ENCODE measurements at places on chromosomes 3 and 15.
A peak's percentile ranks its signal among the peaks of the same experiment; 100 is the strongest.

GRCh38 chr3:45654397-45654944, 34.7 kb upstream of the SACM1L start:
- no peak for DNase-seq

- DNase-seq, result no peak
Observed at GRCh38 chr15:94097552-94097951, 133.8 kb upstream of the MCTP2 start.

GRCh38 chr15:65217526-65218482, 6.5 kb upstream of the CILP start:
- no peak for DNase-seq

GRCh38 chr3:126621627-126622345, 33.1 kb downstream of the TXNRD3 start:
- no peak for DNase-seq

DNA sequence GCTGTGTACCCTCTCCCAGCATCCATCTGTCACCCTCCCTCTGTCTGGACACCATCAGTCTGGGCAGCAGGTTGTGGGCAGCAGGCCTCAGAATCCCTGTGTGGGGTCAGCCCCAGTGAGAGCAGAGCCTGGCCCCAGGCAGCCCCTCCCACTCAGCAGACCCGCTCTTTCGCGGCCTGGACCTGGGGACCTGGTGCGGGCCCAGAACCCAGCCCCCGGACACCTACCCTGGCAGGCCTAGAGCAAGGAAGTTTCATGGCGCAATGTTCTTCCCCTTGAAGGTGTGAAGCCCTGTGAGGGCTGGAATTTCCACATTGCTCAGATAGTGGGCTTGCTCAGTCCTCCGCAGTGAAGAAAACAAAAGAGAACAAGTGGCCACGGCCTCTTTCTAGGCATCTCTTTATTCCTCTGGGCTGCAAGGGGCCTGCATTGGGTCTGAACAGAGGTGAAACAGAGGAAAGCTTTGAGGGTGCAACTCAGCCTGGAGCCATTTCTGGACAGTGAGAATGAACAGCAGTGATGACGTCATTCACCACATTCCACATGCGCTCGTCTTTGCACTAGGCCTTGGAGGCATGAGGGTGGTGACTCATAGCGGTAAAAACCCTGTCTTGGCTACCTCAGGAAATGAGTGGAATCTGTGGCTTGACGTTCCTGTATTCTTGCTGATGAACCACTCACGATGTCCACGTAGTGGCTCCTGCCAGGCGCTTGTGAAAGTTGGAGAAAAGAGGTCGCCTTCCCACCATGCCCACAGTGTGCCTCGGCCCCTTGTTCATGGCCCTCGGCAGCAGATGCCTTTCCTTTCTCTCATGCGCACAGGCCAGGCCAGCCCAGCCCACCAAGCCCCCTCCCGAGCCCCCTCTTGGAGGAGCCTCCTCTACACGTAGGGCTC, 66.1 kb downstream of the SLC30A4 start:
- no peak for DNase-seq

DNA sequence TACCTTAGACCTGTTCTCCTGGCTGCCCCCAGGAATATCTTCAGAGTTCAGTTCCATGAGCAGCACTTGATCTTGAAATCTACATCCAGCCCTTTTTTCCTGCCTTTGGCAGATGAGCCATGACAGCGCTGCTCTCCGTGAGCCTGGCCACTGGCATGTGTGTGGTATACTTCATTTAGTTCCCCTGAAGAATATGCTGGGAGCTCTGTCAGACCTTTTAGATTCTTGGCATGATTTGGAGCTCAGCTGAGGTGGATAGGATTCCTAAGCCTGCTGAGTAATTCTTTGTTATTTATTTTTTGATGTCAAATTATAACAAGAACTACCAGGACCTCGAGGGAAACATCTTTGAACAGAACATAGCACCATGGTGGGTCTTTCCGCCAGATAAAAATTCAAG, 121.7 kb downstream of the EDEM1 start:
- no peak for DNase-seq

- DNase-seq, result no peak
Observed at GRCh38 chr3:115943579-115943978, 320.3 kb downstream of the GAP43 start.

DNA sequence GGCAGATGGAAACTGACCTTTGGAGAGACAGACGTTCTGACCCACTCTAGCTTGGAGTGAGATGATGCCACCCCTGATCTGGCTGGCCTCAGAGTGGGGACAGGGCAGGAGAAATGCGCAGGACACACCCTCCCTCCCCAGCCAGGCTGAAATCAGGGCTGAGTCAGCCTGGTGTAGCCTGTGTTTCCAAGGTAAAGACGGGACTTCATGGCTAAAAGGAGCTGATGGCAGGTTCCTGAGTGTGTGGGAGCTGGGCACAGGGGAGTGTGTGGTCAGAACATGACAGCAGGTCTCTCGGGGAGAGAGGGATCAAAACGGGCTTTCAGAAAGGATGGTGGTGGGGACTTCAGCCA, 14.6 kb upstream of the POLG start:
- no peak for DNase-seq

- DNase-seq, result no peak
Observed at GRCh38 chr3:123760817-123761216, 123.3 kb downstream of the MYLK start.

DNA sequence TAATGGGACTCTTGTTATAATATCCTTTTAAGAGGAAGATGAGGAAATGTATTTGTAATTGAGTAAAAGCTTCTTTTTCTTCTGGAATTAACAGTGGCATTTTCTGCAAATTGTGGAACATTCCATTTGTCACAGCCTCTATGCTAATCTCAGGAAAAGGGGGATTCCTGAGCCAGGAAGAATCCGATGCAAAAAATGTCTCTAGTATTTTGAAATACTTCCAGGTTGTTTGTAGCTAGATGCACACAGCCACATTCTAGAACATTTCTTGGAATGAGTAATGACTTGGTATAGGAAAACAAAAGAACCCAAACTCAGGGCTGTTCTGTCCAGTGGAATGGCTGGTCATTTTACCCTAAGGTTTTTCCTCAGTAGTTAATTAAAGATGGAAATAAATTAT, 98.5 kb upstream of the SLC2A2 start:
- no peak for DNase-seq

DNA sequence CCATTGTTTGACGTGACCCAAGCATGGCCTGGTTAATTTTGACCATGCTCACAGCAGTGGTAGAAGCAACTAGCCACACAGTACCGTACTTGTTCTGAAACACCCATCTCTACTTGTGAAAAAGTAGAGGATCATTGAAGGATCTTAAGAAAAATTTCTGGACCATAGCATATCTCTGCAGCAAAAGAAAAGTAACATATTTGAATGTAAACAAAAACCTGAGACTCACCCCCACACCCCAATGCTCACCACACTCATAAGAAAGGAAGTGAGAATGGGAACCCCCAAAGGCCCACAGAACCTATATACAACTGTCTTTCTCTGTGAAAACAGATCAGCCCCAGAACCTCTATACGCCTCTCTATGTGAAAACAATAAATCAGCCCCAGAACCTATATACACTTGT, 33.8 kb upstream of the TFRC start:
- peak; percentile 34 for DNase-seq

GRCh38 chr3:175619369-175619768, 760.2 kb downstream of the NAALADL2 start:
- no peak for DNase-seq

DNA sequence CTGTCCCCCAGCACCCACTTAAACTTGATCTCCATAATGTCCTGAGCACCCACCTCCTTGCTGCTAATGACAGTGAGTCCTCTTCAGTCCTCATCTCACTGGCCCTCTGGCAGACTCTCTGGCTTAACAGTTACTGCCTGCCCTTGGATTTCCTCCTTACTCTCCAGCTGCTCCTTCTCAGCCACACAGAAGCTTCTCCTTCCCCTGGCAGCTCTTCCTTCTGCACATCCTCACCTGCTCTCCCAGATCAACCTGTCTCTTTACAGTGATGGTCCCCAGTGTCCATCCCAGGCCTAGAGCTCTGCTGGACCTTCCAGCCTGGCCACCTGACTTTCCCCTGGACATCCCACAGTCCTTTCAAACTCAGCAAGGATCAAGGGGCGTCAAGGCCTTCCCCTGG, 47.4 kb upstream of the SMAD3 start:
- DNase-seq, result no peak

DNA sequence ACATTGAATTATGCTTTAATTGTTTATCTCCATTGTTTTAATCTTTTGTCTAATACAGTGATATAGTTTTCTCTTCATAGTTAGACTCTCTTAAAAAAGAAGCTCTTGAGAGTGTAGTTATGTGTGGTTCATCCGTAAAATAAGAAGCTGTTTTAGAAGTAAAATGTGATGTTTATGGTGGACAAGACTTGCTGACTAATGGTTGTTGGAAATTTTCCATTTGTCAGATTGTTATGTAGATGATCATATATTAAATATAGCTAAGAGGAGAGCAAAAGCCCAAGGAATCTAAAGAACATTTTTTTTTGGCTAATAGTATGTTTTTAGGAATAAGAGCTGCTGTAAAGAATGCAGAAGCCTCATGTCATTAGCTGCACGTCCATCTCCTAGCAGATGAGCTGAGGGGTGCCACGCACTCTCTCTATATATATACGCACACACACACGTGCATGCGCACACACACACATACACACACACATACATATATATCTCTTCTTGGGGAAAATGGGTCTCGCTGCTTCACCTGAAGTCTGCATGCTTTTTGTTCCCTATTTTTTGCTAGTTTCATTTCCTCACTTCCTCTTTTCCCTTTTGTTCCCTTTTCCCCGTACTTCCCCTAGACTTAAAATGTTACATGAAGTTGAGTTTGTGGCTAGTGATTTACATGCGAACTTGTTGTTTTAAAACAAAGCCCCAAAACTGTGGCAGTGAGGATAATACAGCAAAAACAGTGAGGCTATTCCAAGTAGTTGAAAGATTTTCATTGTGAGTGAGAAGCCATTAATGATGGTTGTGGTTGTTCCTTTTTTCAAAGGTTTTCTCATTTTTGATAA, 107.8 kb downstream of the MBNL1 start:
- DNase-seq, result peak; percentile 85

DNA sequence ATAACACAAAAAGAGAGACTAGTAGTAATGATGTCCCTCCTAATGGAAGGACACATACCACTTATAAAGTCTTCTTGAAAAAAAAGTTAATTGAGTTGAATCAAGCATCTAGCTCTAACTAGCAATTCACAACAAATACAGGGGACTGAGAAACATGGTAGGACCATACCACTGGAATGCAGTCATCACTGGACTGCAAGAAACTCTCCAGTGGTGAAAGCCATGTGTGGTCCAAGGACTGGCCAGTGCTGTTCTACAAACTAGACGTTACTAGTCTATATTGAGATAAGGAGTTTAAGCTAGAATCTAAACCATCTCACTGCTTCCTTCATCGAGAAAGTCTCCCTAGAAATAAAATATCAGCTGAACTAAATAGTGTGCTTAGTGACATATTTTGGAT, 16.7 kb downstream of the FBN1 start:
- no peak for DNase-seq

DNA sequence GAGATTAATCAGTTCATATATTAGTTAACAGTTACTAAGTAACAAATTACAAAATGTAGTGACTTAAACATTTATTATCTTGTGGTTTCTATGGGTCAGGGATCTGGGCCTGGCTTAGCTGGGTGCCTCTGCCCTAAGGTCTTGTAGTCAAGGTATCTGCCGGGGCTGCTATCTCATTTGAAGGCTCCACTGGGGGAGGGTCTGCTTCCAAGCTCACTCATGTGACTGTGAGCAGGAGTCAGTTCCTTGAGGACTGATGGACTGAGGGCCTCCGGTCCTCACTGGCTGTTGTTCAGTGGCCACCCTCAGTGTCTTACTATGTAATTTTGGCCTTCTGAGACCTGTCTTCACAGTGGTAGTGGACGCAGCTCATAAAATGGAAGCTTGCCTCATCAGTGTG, 135.9 kb upstream of the PLXNA1 start:
- no peak for DNase-seq

GRCh38 chr3:66010739-66011655, 27.7 kb downstream of the MAGI1 start:
- DNase-seq, result no peak

All from NAMALWA (cell line).